ENCODE measurements at places on chromosomes 2 and 18.

DNA sequence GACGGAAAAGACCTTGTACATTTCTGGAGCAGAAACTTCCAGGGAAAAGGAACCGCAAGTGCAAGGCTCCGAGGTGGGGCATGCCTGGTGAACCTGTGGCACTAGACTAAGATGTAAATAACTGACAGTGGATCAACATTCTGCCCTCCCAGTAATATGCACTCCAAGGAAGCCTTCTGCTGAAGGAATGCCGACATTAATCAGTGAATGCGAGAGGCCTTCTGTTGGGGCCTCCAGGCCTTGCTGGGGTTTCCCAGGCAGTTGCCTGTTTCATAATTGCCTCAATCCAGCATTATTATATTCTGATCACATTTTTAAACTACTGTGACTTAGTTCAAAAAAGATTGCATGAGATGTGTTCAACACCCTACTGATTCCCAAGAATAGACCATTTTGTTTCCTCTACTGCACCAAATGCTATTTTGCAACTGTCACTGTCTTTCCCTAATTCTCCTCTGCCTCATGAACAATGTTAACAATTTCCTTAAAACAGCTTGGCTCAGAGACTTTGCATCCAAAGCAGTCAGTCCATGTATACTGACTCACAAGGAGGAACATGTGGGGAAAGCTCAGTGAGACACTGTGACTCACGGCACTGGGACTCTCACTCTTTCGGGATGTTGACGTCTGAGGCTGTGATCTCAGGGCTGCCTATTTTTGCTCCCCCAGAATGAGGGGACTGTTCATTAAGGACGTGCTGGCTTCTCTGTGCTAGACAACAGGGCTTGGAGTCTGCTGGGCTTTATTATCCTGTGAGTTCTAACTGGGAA is 10.5 kb upstream of the DSG2 start:
- DNase-seq, result no peak

DNA sequence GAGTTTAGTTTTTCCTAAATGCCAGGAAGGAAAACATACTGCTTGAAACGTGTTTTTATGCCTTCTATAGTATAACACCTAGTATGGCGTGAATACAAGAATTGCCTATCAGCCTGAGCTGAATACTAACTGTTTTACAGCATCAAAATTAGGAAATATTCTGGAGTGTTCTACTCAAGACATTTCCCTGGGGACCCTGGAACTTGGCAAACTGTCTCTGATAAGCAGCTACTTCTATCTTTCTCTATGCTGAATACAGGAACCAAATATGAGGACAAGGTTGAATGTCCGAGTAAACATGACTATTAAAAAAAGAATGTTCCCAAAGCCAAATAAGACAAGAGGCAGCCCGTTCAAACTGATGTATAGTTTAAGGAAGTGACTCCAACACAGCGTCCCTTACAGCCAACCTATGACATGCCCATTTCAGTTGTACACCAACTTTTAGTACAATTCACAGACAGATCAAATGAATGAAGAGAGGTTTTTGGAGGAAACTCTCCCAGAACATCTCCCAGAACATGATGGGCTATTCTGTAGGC is 951.3 kb upstream of the ACVR2A start:
- no peak for DNase-seq

- DNase-seq, result no peak
Observed at GRCh38 chr18:59810183-59810582, 89.6 kb upstream of the PMAIP1 start.

GRCh38 chr2:158047156-158047611 is 54.5 kb upstream of the UPP2 start:
- no peak for DNase-seq

DNA sequence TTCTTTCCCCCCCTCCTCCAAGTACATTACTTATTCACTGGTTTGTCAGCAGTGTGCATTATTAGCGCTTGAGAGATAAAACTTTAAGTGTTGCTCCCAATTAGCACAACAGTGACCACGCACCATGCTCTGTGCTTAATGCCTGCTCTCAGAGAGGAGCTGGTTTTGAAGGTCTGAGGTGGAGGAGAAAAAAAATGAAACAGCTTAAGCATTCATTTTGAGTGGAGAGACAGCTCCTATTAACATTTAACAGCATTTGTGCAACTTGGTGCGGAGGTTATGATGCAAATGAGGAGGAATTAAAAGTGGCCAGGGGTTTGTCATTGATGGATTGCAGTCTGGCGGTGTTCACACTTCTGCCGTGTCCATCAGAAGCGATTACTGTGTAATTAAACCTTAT is 141.8 kb downstream of the FIGN start:
- DNase-seq, result no peak

GRCh38 chr18:76757925-76758324 is 64.4 kb upstream of the ZNF236 start:
- no peak for DNase-seq

- DNase-seq, result no peak
Observed at GRCh38 chr2:152406119-152406835, 71.3 kb downstream of the FMNL2 start.
